ENCODE measurements at places on chromosomes 6 and 20.

- peak; percentile 35 for DNase-seq
Observed at GRCh38 chr20:36604952-36605398, 604 bp upstream of the RAB5IF start.

DNA sequence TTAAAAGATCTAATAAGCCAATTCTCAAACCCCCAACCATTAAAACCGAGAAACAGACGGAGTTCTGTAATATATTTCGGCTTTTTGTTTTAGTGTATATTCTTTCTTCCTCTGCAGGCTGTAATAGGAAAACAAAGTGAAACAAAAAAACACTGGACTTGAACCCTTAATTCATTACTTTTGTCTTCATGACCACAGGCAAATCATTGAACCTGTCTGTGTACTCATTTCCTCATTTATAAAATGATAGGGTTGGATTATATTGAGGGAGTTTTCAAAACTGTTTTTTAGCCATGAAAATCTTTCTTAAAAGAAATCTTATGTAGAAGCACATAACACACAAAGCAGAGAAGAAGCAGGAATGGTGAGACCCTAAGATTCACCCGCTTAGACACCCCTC, 278.8 kb downstream of the CD83 start:
- no peak for DNase-seq

DNA sequence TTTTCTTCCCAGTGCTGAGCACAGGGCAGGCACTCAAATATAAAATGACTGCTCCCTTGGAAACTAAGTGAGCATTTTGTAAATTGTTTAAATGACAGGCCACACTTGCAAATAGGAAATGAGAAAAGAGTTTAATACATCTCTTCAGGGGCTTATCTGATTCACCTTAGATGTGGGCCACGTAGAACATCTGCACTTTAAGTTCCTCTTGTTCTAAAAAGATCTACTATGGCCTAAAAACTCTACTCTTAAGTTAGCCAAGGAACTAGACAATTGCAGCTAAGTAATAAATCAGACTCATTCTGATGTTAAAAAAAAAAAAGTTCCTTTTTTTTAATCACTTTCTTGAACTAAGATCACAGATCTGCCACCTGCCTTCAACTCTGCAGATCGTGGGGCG, 126.3 kb downstream of the KIF16B start:
- DNase-seq, result no peak

DNA sequence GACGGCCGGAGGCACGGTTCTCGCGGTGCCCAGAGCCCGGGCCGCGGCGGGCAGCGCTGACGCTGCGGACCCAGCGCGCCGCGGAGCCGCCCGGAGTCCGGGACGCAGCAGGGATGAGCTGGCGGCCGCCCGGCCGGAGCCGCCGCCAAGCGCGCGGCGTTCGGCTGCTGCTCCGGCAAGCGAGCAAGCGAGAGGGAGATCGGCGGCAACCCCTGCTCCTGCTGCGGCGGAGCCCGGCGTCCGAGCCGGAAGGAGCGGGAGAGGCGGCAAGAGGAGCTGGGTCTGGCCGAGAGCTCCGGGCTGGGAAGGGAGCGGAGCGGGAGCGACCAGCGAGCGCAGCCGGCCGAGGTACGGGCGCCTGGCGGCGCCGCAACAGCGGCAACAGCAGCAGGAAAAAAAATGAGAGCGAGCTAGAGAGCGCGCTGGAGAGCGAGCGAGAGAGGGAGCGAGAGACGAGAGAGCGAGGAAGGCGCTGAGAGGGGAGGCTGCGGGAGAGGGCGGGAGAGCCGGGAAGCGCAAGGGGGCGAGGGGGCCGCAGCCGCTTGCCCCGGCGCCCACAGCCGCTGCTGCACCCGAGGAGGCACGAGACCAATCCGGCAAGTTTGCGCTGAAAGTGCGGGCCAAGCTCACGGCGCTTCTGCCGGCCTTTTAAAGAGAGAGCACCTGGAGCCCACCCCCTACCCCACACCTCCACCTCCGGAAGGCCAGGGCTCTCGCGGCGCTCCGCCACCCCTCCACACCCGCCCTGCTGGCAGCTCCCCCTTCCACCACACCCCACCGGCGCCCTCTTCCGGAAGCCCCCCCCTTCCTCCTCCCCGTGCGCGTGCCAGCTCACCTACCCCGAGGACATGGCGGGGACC, 496 bp downstream of the GRM4 start:
- peak; percentile 37 for DNase-seq

DNA sequence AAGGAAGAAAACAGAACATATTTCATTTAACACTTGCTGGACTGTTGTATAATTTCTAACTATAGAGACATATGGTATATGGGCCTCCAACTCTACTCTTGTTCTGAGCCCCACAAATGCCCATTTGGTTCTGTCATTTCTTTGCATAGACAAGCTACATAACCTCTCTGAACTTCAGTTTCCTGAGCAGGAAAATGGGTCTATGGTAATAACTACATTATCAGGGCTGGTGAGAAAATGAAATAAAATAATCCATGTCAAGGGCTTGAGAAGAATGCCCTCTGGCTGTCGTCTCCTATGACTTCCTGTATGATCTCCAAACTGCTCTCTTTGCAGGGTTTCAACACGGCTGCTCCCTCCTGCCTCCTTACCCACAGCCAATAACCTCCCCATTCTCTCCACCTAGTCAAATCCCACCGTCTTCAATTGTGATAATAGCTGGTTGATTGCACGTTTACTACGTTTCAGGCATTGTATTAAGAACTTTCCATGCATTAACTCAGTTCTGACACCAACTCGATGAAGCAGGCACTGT, 12.0 kb downstream of the ZCCHC3 start:
- peak; percentile 71 for DNase-seq

GRCh38 chr6:67875877-67876383, 759.2 kb upstream of the ADGRB3 start:
- peak; percentile 19 for DNase-seq

DNA sequence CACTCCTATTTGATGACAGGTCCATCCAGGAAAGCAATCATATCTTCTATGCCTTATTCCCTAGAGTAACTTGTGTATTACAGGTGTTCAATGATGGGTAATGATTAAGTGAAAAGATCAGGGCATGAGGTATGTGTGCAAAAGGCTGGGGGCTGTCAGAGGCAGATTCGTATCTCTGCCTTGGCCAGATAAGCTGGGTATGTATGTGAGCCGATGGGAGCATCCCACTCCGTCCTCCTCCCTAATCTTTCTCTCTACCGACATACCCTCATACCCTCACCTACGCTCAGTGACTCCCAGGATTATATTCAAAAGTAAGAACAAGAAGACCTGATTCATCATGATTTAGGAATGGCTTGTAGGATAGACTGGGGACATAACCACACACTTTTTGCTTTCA, 238.7 kb downstream of the PLCB1 start:
- DNase-seq, result no peak

- no peak for DNase-seq
Observed at GRCh38 chr6:158916617-158917016, 83.4 kb downstream of the RSPH3 start.

GRCh38 chr6:35948725-35949124, 27.8 kb upstream of the SRPK1 start:
- DNase-seq, result peak; percentile 33

GRCh38 chr20:49216991-49217578, 2.1 kb upstream of the DDX27 start:
- peak; percentile 92 for DNase-seq

DNA sequence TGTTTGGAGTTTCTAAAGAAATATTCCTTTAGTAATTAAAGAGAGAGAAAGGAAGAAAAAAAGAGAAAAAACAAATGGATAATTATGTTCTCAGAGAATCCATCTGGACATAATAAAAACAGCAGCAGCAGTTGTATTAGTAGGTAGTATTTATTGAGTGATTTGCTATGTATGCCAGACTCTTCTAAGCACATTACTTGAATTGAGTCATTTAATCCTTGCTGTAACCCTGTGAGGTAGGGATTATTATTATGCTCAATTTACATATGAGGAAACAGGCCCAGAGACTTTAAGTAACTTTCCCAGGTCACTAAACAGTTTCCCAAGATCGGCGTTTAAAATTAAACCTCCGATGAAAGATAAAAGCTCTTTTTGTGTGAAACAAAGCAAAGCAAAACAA, 238.8 kb downstream of the TSHZ2 start:
- DNase-seq, result no peak

- DNase-seq, result no peak
Observed at GRCh38 chr20:48531505-48531904, 296.3 kb downstream of the PREX1 start.

DNA sequence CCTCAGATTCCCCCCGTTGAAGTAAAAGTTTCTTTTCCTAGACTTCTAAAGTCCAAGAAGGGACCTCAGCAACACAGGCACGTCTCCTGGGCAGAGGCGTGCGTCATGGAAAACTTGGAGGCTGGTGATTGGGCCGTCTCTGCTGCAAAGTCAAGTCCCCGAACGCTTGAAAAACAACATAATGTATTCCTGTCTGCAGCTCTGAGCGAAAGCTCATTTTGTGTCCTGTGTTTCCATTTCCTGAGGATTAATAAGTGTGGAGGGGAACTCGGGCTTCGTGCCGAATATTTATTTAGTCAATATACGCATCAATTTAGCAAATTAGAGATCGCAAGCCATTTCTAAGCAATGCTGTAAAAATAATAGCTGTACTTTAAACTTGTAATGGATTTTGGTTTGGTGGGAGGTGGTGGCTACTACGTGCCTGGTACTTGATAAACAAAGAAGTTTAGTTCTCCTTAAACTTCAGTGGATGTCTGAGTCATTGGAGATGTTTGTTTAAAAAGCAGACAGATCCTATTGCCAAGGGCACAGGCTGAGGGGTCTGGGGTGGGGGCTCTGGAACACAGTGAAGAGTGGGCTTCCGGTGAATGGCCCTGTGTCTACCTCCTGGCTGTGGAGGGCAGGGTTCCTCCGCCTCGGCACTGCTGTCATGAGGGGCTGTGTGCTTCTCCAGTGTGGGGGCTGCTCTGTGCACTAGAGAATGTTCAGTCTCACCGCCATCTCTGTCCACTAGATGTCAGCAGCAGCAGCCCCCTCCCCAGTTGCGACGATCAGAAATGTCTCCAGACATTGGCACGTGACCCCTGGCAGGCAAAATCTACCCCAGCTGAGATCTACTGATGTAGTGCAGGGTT, 21.8 kb downstream of the PCK1 start:
- peak; percentile 55 for DNase-seq

DNA sequence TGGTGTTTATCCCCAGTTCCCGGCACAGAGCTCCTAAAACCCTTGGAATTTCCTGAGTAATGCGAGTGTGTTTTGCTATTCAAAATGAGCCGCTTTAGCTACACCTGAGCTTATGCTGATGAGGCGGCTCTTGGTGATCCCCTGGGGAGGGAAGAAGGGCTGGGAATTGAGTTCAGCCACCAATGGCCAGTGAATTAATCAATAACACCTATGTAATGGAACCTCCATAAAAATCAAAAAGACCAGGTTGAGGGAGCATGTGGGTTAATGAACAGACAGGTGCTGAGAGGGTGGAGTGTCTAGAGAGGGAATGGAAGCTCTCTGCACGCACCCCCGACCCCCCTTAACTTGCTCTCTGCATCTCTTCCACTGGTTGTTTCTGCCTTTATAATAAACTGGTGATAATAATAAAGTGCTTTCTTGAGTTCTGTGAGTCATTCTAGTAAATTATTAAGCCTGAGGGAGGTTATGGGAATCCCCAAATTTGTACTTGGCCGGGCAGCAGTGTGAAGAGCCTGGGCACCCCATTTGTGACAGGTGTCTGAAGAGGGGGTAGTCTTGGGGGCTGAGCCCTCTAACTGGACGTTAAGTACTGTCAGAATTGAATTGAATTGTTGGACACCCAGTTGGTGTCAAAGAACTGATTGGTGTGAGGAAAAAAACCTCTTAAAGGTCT, 24.6 kb upstream of the SERPINB1 start:
- DNase-seq, result peak; percentile 19

- DNase-seq, result no peak
Observed at GRCh38 chr20:63022501-63022900, 15.7 kb upstream of the BHLHE23 start.

All from fibroblast of villous mesenchyme (primary cell).